Panc1 (cell line): ENCODE measurements at places on chromosomes 1 and 21. TPM values are rescaled to one million over a fixed set of nuclear protein-coding genes. Genes with fewer than 3 reads are reported as not detected.

DNA sequence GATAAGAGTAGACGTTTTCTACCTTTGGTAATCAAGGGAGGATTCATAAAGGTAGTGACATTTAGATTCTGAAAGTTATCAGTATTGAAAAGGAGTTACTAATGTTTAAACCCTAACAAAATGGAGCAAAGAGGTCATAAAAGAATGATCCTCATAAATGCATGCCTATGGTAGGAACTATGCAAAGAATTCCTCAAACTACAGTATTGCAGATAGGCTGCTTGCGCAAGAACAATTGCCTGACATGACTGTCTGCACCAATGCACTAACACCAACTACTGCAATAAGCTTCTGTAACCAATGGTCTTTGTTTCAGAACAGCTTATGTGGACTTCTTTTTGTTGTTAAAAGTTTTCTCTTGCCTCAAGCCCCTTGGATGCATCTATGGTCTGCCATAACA lies 597.3 kb upstream of the ADGRL4 start:
- no peak for DNase-seq

DNA sequence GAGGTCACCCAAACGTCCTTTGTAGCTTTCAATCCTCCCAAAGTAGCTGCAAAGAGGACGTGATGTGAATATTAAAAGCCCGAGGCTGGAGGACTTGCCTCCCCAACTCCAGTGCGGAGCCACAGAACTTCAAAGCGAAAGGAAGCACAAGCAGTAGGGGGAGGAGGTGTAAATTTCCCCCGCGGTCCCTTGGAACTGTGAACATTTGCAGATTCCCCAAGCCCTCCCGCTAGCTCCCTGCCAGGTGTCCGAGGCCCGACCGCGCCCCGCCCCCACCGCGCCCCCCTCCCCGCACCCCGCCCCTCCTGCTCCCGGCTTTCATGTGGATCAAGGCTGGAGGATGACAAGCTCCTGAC lies 41.5 kb upstream of the HAO2 start:
- no peak for DNase-seq

DNA sequence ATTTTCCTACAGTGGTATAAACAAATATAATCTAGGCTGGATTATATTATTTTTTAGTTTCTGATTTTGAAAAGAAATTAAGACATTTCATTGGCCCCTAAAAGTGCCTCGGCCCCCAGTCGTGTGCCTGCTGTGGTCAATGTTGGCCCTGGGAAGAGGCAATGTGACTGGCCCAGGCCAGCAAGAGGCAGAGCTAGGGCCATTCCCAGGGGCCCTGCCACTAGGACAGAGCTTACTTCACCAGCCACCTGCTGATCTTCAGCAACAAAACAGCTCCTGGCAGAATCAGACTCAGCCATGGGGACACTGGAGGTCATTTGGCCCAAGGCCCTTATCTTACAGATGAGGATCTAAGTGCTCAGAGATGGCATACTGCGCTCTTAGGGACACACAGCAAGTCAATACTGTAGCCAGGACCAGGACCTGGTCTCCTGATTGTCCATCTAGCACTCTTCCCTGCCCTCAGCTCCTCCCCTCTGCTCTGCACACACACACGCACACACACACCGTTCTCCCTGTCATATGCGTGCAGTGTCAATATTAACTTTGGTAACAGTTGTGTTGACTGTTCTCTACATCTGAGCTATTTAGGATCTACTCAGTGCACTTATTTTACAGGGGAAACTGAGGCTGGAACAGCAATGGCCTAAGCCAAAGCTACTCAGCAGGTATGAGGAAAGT lies 16.6 kb upstream of the KLHDC7A start:
- DNase-seq: no peak

- no peak for DNase-seq
Measured at GRCh38 chr1:157415661-157416060, 136.7 kb downstream of the FCRL5 start.

DNA sequence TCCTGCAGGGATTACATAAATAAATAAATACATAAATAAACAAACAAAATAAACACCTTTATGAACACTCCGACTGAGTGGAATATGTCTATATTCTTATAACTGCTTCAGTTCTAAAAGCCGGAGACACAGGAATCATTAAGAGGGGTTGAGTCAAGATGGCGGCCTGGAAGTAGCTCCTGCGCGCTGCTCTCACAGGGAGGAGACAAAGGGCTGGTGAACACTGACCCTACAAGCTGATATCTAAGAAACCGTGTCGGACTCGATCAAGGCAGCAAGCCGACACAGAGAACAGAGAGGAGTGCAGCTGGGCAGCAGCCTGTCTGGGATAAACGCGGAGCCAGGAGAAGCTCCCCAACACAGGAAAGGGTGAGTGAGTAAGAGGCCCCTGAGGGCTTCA lies 1098.6 kb upstream of the NCAM2 start:
- no peak for DNase-seq

GRCh38 chr1:205965036-205965884 lies 22.0 kb upstream of the SLC26A9 start:
- no peak for DNase-seq

DNA sequence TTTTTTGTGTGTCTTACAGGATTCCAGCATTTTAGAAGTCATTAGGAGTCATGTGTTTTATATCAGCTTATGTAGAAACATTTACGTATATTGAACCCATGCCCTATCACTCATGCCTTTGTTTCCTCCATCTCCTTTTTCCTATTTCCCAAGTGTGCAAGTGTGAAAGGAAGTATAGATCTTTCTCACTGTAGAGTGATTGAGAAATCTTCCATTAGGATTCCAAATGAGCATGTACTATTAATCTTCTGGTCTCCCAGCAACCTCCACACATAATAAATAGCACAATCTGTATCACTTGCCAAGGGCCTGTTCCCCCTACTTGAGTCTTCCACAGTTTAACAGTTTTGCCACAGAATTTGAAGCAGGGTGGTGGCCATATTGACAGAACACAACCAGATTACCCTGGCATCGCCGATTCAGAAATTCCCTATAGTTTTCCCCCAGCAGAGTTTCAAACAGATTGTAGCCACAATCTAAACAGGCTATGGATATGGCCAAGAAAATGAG lies 1052.8 kb downstream of the TTLL7 start:
- no peak for DNase-seq

GRCh38 chr1:212698467-212699103 lies 1.1 kb downstream of the BATF3 start:
- DNase-seq: no peak

- DNase-seq: no peak
Measured at GRCh38 chr1:78141531-78142231, 95.9 kb downstream of the GIPC2 start.

MIXL1 gene
- 0.69 TPM for total RNA-seq

MAP3K21 gene
- total RNA-seq: 3.1 TPM

FCRL6 gene
- not detected for total RNA-seq

ANP32E gene
- 66.2 TPM for total RNA-seq

CA6 gene
- total RNA-seq: not detected
